Renal pelvis (tissue), 12 donors: ENCODE measurements at places on chromosomes 1 and 21. TPM values are rescaled to one million over a fixed set of nuclear protein-coding genes. Genes with fewer than 3 reads are reported as not detected.

Gene CFAP141
- not detected for polyA plus RNA-seq

Gene FAM72B
- 4.0 TPM for polyA plus RNA-seq

Gene OR2L8
- polyA plus RNA-seq = not detected

GRCh38 chr1:13992489-13993285, 292.7 kb downstream of the PRDM2 start:
- no peak for DNase-seq

- no peak for DNase-seq
Observed at GRCh38 chr1:35442734-35443133, 114.5 kb downstream of the KIAA0319L start.

- no peak for DNase-seq
Observed at GRCh38 chr1:211903490-211904245, 73.1 kb upstream of the LPGAT1 start.

- DNase-seq = no peak
Observed at GRCh38 chr1:180053594-180054567, 99.3 kb downstream of the CEP350 start.

DNA sequence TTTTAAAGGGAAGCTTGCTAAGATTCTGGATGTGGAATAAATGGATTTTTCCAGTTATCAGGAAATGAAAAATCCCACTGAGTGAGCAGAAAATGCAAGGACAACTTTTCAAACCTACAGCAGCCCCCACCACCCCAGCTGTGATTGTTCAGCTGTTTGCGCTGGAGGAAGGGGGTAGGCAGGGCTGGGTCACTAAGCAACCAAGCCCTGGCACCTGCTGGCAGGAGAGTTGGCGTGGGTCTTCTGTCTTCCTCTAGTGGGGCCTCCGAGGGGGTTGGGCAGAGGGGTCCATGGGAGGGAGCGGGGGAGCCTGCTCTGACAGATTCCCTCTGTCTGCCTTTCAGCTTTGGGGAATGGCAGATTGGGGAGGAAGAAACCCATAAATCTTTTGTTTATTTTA, 45.3 kb downstream of the EIF2D start:
- DNase-seq = no peak

DNA sequence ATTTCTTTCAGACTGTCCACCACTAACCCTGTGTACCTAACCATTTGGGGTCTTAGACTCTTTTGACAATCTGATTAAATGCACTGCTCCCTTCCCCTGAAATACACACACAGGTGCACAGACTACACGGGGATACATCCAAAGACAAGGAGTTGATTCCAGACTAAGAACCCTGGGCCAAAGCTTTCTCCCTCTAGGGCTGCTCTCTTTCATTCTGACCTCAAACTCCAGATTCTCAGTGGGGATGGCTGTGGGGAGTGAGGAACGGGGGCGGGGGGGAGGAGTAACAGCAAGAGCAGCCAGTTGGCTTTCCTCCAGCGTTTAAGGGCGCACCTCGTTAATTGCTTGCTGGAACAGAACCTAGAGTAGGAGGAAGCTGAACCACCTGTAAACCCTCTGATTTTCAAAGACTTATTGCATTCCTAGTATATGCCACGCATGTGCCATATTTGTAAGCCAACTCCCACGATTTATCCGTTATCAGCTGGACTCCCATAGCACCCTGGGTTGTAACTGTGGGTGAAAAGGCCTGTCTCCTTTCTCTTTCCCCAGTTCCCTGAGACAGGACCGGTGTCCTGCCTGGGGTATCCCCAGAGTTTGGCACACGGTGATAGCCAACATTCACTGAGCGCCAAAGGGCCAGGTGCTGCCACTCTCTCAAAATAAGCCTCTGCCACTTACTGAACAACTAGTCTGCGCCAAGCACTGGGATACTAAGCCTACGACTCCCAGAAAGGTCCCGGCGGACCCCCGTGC, 920 bp downstream of the MTHFR start:
- no peak for DNase-seq

- DNase-seq = no peak
Observed at GRCh38 chr1:111908011-111908621, 81.4 kb downstream of the KCND3 start.

GRCh38 chr1:35646043-35646442, 4.7 kb upstream of the PSMB2 start:
- no peak for DNase-seq

- DNase-seq = no peak
Observed at GRCh38 chr1:185487936-185488335, 170.9 kb upstream of the IVNS1ABP start.

DNA sequence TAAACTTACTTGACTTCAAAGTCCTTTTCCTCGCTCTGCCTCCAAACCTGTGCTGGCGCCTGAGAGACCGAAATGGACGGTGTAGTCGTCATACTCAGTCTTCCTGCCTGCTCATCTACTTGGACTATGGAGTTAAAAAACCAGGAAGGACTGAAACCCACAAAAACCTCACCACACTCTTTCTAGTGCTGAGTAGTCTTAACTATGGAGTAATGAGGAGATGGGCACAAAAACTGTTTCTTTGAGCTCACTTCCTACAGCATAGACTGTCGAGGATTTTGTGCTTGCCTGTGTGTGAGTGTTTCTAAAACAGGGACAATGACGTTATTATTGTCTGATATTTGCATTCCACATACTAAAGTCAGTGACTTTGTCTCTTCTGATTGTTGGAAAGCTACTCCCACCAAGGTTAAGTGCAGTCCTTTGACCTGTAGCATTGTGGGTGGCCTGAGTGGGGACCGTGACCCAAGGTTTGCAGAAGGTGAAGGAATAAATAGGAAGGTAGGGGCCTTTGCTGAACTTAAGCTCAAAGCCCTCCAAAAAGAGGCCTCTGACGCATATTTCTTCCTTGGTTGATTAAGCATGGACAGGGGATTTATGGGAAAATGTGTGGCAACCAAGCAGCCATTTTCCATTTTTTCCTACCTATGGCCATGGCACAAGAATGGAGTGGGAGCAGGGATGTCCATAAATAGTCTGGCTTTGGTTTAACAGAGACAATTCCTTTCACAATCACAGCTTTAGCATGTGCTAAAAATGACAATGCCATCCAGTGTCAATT, 109.6 kb downstream of the ZBTB18 start:
- DNase-seq = no peak

GRCh38 chr1:206142011-206142410, 24.8 kb upstream of the AVPR1B start:
- DNase-seq = peak; percentile 42
